ENCODE measurements at places on chromosomes 7 and 10.

DNA sequence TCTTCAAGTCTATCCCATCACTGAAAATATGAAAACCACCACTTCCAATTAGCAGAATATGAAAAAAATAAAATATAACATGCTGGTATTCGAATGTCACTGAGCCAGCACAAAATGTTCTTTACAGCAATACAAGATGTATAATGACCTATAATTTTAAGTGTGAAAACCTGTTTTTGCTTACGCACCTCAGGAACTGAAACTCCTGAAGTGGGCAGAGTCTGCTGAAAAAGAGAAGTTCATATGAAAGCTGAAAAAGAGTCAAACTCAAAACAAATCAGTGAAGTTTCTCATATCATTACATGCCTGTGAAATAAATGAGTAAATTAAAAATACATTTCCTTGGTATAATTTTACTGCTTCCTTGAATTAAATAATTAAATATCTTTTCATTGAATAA is 272.5 kb downstream of the DGKB start:
- no peak for DNase-seq

DNA sequence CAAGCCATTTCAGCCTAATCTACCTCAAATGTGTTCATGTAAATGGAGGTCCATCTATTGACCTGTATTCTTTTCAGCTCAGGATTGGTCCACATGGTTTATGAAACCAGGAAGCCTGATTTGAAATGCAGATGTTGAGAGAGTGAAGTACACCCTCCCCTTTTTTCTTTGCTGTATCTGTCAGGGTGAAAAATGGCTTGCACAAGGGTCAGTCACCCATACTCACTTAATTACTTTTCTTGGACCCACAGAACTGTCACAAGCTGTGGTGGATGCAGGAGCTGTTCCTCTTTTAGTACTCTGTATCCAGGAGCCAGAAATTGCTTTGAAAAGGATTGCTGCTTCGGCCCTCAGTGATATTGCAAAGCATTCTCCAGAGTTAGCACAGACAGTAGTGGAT is 41.2 kb downstream of the SPAG6 start:
- DNase-seq = no peak

- no peak for DNase-seq
Observed at GRCh38 chr7:138223402-138223879, 147.2 kb downstream of the AKR1D1 start.

DNA sequence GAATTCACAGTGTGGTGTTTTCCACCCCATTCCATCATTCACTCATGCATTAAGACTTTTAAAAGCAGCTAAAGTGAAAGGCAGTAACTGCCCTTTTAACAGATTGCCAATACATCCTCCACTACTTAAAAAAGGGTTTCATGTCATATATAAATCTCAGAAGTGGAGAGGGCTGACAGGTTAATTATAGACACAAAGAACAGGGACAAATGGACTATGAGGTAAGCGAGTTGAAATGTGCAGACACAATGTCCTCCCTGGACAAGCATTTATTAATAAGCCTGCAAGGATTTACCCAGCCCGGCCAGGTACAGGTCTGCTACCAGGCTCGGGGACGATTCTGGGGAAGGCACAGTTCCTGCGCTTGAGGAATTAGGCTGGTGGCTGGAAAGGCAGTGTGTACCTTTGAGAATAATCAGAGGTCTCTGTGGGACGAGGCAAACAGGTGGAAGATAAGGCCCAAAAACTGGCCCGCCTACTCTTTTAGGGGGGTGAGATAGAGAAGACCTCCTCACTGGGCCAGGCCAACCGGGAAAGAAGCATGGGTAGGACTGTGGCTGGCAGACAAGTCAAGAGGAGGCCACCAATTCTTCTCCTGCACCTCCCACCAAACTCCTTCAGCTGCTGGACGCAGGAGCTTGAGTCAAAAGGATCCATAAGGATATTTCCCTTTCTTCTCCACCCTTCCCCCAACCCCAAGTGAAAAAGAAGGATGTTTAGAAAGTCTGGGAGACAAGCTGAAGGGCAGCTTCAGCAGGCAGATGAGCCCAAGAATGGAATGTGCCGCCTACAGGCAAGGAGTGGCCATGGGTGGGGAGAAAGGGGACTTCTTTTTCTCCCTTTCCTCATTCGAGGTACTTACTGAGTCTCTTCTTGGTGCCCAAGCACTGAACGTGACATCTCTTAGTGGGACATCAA is 1.5 kb downstream of the PDLIM1 start:
- peak; percentile 83 for DNase-seq

DNA sequence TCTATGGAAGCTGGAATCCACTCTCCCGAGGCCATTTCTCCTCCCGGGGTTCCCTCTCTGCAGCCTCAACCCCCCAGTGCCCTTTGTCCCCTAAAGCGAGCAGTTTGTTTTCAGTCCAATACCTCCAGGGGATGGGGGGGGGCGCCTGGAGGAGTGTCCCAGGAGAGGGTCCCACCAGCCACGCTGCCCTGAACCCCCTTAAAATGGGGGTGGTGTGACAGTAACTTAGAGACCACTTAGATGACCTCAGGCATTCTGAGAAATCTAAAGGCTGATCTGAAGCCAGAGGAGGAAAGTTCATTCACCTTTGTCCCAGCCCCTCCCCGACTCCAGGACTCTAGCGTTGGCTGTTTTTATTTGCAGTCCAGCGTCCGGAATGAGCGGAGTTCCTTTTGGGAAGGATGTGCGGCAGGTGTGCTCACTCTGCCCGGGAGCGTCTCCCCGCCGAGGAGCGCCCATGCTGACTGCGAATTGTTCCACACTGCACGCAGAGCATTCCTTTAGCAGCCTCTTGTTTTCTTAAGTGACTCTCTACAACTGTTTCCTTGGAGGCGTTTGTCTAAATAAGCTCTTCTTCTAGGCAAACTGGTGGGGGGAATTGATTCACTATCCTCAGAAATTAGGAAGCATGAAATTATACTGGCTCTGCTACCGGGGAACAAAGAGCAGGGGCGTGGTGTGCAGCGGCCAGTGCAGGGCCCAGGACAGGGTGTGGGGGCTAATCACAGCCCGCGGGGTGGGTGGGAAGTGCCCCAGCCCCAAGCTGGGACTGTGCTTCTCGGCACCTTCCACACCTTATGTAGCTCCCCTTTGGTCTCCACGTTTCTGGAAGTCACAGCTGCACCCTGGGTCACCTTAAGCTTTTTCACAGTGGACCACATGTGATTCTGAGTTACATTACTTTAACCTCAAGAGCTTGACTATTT is 46.3 kb downstream of the SYPL1 start:
- no peak for DNase-seq

GRCh38 chr7:109641445-109641844 is 1071.8 kb downstream of the DNAJB9 start:
- no peak for DNase-seq

DNA sequence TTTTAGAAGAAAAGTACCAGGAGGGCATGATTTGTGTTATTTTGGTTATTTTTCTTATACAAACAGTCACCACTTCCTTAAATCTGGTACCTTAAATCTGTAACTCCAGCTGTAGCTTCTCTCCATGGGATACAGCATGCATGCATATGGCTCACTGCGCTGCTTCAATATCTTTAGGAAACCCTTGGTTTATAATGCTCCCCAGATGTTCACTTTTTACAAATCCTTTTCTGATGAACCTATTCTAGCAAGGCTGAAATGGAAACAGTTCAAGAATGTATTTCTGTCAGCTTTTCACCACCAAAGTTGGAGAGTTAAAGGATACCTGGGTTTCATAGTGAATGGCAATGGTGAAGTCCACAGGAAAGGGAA is 50.9 kb downstream of the LAMB4 start:
- no peak for DNase-seq

DNA sequence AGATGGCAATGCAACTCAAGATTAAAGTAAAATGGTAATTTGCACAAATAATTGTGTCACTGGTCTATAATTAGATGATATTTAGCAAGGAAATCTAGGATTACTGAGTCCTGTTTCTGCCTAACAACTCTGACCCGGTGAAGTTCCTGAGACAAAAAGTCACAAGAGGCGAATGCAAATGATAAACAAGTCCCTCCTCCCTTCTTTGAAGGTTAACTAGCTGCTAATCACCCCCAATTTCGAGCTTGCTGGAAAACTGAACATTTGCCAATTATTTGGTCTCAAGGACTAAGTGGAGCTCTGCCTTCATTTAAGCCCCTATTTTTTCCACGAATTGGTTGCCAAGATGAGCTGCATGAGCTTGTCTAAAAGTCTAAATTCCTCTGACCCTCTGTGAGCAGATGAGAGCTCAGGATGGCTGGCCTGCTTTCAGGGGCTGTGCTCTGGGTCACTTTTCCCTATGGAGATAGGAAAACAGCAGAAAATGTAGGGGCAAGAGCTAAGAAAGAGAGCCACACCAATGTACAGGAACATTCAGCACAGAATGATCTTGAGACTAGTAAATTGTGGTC is 127.3 kb downstream of the MBL2 start:
- DNase-seq = no peak

DNA sequence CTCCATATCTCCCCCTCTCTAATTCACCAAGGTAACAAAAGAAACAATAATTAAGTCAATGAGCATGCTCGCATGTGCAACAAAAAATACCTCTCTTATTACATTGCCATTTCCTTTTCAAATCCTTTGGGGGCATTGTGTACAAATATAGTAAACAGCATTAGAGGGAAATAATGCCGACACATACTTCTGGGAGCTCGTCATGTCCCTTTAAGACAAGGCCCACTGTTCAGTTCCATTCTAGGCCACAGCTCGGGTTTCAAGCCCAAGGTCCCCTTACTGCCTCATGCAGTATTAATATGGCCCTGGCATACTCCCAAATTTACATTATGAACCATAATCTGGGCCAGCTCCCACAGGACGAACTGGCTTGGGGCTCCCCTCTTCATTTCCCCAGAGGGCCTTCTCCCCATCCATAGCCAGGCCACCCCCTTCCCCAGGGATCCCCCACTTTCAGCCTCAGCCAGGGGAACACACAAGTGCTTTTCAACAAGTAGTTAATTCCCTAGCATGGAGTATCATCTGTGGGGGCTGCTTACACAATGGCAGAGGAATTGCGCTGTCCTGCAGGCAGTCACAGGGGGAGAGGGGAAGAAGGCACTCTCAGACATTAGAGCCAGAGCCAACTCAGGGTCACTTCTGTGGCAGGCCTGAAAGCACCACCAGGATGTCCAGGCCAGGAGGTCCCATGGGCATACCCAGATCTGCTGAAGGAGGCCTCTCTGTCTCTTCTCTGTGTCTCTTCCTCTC is 110.6 kb downstream of the KCNMA1 start:
- no peak for DNase-seq

DNA sequence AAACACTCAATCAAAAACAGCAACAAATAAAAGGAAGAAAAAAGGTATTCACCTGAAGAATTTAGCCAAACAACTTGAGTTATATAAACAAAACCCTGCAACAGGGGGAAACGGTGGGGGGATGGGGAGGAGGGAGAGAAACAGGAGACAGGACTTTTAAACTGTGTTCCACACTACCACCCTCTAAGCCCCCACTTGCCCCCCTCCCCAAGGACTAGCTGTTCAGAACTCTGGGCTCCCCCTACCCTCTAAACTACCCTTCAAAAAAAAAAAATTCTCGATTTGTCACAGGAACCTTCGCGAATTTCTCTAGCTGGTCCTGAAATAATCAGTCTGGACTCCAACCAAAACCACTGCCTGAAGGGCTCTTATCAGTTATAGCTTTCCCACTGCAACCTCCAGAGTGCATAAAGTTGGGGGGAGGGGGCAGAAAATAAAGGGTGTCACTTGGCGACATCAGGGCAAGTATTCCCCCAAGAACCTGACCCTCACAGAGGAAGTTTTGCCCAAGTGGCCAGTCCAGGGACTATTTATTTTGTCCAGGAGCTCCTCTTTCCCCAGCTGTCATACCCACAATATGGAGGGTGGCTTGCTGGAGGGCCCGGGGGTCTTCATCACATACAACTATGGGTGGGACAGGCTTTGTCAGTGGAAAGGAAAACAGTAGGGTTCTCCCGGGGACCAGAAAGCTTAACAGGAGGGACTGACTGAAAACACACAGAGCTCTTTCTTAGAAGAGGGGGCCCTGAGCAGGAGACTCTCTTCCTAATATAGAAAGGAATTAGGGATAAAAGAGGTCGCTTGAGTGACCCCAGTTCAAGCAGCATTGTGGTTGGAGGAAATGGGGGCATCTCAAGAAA is 1.3 kb downstream of the UBE2H start:
- peak; percentile 67 for DNase-seq

DNA sequence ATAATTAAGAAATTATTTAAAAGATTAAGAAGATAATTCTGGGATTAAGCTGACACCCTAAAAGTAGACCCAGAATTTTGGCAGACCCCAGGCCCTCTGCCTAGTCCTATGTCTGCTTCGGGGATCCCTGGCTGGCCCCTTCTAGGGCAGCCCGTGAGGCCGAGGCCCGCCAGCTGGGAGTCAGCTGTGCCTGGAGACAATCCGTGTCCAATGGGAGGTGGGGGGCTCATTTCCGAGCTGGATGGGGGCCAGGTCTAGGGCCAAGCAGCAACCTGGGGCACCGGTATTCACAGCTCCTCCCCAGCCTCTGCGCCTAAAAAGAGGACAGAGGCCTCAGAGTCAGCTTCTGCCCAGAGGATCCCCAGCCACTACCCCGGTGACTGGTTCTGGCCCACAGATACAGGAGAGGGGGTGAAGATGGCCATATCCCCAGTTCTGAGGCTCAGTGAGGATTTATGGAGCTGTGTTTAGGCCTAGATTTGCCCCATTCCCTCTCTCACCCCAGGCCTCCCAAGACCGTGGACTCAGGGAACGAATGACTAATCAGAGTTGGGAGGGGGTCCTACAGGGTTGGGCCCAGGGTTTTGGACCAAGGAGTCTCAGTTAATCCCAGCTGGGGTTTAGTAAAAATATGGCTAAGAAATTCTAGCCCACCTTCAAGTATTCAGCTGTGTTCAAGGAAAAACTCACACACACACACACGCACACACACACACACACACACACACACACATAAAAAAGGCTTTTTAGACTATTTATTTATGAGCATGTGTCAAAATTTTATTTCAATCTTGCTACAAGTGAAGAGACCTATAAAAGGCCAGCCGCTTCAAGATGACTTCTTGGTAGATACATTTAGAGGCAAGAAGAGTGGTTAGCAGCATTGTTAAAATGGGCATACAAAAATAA is 37.4 kb upstream of the LBX1 start:
- DNase-seq = peak; percentile 69

DNA sequence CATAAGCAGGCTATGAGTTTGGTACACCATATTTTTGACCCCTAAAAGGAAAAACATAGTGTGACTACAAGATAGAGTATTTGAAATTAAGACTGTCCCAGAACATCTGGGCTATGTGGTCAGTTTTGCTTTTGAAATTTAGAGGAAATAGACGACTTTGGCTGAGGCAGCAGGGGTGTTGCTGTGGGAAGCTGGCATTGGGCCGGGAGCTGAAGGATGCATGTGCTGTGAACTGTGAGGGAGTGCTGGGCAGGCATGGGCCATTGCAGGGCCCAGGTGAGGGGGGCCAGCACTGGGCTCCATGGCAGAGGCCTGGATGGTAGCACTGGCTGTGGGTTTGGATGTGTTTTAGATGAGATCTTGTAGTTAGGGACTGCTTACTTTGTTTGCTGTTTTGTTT is 168.3 kb downstream of the BMPER start:
- DNase-seq = no peak
